ENCODE measurements at places on chromosomes 4 and X.

DNA sequence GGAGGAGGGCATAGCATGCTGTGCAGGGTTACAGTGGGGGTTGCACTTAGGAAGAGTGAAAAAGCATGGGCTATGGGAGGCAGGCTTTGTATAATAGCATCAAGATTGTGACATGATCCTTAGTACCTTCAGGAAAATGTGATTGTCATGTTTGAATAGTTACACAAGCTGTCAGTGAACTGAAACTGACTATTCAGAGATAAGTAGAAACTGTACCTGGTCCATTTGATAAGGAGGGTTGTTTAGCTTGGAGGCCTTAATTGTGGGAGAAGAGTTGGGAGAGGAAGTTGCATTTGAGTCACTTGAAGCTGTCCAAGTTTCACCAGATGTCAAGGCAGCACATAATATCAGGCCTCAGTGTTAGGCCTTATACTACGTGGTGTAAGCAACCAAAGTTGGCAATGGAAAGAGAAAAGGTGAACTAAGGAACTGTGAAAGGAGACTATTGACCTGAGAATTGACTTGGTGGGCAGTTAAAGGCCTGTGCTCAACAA is 85.0 kb downstream of the TEX13C start:
- DNase-seq: no peak

DNA sequence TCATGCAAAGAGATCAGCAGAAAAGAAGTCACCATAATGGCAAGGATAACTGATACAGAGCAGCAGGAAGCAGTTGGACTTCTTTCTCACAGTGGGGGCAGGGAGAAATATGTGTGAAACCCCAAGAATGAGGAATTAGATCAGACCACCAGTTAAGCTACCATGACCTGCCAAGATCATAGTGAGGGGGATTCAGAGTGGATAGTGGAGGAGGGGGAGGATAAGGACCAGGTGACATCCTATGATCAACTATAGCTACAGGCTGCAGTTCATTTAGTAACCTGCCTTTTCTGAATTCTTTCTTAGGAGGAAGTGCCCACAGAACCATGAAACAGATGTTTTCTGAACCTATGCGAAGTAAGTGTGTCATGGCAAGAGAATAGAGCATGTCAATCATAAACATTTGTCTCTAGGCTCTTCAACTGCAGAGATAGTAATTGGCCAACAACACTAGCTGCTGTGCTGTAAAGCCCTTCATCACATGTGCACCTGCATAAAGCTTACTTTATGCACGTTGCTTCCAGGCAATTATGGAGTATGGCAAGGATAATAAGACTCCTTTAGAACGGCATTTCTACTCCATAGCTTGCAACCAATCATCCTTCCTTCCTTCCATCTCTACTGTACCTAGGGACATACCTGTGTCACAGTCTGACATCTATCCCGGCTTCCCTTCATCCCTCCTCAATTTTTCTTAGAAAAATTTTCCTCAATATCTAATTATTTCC is 329.7 kb downstream of the EPHA5 start:
- no peak for DNase-seq

DNA sequence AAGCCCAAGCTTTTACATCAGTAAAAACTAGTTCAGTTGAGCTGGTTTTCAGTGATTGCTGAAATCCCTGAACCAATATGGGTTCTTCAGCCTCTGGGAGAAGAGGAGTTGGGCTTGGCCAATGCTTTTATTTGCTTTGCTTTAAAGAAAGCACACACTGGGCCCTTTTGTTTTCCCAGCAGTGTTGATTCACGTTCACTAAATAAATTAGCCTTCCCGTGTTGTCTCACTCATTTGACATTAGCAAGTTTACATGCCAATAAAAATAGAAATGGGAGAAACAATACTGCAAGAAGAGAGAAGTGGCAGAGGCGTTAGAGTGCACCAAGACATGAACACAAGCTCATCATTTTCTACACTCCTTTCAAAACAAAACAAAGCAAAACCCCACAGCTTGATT is 136.2 kb downstream of the SHROOM3 start:
- DNase-seq: no peak

DNA sequence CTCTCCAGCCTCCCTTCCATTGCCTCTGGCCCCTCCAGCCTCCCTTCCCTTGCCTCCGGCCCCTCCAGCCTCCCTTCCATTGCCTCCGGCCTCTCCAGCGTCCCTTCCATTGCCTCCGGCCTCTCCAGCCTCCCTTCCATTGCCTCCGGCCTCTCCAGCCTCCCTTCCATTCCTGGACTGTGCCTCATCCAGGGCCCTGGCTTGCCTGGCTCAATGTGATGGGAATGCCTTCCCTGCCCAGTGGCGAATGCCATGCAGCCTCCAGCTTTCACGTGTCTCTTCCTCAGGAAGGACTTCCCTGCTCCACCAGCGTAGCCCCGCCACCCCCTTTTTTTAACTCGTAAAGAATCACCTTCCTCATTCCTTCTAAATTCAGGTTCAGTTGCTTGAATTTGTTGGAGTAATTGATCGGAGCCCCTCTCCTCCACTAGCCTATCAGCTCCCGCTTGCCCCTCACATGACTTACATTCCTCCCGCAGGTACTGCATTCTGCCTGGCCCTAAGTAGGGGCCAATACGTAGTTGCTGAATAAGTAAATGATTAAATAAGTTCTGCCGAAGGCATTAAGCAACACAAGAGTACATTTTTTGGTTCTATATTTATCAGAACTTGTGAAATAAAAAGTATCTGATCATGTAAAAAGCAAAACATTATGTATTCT is 30.3 kb downstream of the SORBS2 start:
- no peak for DNase-seq

DNA sequence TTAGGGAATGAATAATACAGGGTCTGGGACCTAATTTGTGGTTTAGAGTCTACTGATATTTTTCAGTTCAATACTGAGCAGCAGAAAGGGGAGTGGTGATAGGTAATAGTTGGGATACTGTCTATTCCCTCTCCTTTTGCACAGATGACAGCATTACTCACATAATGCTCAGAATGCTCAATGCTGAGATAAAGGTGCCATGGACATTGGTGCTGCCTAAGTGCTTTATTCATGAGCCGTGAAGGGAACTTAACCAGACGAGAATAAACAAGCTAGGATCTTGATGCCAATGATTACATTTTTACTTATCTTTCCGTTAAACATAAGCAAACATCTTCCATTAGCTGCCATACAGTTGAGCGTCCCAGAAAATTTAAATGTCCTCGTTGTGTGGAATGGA is 75.6 kb downstream of the STK32B start:
- DNase-seq: no peak

DNA sequence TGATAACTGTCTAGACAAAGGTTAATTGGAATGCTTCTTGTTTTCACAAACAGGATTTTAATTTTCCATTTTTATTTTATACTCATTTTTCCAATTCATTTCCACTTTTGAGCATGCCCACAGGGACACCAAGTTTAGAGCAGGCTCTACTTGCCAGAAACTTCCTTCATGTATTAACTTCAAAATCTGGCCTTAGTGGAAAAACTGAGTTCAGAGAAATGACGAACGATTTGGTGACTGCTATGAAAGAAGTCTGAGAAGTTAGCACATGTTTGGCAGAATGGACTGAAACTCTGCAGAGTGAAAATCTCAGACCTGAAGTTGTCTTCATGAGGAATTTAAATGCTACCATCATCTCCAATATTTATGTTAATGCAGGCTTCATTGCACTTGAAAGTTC is 214.1 kb downstream of the THOC2 start:
- no peak for DNase-seq

- DNase-seq: no peak
Measured at GRCh38 chr4:116005037-116005805, 891.8 kb upstream of the NDST4 start.

GRCh38 chrX:79138658-79139241 is 5.7 kb upstream of the GPR174 start:
- DNase-seq: no peak

GRCh38 chr4:181821039-181822004 is 421.9 kb upstream of the TENM3 start:
- DNase-seq: no peak

DNA sequence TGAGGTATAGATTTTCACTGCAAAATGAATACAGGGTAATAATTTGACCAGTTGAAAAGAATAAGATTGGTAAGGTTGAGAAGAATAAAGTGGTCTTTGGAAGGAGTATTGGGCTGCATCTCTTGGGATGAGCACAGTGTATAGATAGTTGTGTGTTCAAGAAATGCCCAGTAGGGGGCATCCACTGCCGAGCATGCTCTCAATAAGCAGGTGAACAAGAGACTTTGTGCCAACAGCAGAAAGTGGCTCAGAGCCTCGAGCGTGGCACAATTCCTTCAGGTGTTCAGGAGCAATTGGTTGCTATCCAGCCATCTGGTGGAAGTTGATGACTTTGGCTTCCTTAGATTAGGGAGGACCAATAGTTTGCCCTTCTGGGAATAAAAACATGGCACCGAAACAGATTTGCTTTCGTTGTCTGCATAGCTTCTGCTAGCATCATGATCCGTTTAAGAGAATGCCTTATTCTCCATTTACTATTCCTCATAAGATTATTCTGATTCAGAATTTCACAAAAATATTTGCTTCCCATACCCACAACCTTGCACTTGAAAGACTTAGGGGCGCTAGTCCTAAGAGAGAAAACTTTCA is 258.1 kb upstream of the NEIL3 start:
- no peak for DNase-seq

- DNase-seq: no peak
Measured at GRCh38 chr4:76738086-76738931, 159.6 kb downstream of the SOWAHB start.

DNA sequence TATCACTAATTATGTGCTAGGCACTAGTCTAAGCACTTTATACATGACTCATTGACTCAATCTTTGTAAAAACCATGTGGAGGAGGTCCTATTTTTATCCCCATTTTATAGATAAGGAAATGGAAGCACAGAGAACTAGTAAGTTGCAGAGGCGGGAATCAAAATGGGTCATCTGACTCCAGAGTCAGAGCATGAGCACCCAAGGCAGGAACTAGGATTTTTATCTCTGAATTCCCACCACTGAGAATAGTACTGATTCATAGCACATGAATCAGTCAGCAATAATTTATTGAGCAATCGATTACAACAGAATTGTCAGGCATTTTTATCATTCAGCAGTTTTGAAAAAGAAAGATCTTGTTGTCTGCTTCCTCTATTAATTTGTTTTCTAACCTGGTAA is 19.3 kb downstream of the SCARB2 start:
- no peak for DNase-seq

GRCh38 chr4:123588631-123589241 is 192.1 kb downstream of the SPRY1 start:
- DNase-seq: no peak

DNA sequence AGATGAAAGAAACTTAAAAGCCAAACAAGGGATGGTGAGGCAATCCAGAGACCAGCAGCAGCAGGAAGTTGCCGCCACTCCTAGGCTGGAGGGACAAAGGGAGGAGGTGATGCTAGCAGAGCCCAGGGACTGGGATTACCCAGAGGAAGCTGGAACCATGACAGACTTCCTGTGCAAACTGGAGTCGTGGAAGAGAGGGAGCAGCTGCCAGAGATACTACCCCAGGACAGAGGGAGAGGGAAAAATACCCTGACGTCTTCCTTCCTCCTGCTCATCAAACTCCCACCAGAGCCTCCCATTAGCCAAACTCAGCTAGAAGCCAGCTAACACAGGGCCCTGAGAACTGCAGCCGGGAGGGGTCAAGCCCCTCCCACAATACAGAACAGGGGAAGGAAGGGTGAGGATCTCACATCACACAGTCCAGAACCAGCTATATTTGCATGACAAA is 101.2 kb upstream of the KLF3 start:
- no peak for DNase-seq

- DNase-seq: no peak
Measured at GRCh38 chr4:77481856-77482255, 123.8 kb upstream of the CXCL13 start.

- no peak for DNase-seq
Measured at GRCh38 chrX:53732797-53733196, 46.3 kb upstream of the HUWE1 start.

DNA sequence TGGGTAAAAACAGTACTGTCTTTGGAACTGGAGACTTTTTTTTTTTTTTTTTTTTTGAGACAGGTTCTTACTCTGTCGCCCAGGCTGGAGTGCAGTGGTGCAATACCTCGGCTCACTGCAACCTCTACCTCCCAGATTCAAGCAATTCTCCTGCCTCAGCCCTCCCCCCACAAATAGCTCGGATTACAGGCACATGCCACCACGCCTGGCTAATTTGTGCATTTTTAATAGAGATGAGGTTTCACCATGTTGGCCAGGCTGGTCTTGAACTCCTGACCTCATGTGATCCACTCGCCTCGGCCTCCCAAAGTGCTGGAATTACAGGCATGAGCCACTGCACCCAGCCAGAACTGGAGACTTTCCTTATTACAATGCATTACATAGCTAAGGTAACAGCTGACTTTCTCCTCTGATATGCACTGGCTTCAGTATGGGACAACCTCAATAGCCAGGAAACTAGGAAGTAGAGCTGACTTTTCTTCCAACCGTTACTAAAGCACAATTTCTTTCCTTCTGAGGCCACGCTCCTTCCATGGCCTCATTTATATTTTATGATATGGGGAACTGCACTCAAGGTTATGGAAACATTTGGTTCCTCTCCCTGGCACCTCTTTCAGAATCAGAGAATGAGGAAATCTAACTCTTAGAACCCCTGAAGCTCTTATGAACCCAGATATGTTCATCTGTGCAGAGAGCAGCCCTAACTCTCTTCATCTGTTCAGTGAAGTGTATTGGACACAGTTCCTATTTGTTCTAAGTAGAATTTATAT is 53.5 kb upstream of the FAM9B start:
- DNase-seq: no peak

DNA sequence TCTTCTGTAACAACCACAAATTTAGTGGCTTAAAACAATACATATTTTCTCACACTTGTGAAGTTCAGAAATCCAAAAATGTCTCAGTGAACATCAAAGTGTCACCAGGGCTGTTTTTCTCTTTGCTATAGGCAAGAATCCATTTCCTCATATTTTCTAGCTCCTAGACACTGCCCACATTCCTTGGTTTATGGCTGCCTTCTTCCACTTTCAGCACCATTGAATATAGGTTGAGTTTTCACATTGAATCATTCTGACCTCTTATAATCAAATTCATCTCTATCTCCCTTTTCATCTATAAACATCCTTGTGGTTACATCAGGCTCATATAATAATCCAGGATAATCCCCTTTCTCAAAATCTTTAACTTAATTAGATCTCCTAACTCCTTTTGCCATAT is 37.0 kb upstream of the TACR3 start:
- no peak for DNase-seq

DNA sequence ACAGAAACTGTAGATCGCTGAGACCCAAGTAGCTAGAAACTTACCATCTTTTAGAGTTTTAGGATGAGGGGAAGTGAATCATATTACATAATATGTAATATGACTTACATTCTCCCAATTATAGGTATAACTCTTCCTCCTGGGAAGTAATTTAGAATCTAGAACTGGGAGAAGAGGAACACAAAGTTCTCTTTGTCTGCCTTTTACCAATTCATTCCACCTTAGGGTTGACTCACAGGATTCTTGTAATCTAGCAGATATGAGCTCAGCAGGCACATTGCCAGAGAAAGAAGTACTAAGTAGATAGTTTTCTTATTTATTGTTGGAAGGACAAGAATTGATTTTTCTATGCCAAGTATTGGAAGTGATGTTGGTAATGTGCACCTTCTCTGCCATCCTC is 58.0 kb upstream of the CCSER1 start:
- no peak for DNase-seq
